ENCODE measurements at places on chromosomes 4 and X.

GRCh38 chr4:143372093-143372915 lies 35.6 kb downstream of the GAB1 start:
- no peak for DNase-seq

GRCh38 chrX:7158468-7158990 lies 10.6 kb upstream of the PUDP start:
- no peak for DNase-seq

DNA sequence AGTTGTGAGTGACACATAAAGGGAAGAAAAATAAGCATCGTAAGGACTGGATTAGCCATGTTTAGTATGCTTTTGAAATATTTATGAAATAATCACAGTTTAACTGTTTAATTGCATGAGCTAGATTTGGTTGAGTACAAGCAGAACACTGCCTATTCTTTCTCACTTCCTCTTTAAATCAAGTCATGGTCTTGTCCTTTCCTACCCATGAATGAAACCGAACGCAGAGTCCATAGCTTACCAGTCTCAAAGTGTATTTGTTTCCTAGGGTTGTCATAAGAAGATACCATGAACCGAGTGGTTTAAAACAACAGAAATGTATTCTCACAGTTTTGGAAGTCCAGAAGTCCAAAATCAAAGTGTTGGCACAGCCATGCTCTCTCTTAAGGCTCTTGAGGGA lies 684.0 kb upstream of the MAGEB2 start:
- no peak for DNase-seq

- peak; percentile 26 for DNase-seq
Observed at GRCh38 chr4:73257651-73258435, 755 bp downstream of the ANKRD17 start.
